NCI-H2081 treated with DMSO at 0.1 percent for 48 hours (cell line): ENCODE measurements at places on chromosomes 6 and 20.
A peak's percentile ranks its signal among the peaks of the same experiment; 100 is the strongest.

DNA sequence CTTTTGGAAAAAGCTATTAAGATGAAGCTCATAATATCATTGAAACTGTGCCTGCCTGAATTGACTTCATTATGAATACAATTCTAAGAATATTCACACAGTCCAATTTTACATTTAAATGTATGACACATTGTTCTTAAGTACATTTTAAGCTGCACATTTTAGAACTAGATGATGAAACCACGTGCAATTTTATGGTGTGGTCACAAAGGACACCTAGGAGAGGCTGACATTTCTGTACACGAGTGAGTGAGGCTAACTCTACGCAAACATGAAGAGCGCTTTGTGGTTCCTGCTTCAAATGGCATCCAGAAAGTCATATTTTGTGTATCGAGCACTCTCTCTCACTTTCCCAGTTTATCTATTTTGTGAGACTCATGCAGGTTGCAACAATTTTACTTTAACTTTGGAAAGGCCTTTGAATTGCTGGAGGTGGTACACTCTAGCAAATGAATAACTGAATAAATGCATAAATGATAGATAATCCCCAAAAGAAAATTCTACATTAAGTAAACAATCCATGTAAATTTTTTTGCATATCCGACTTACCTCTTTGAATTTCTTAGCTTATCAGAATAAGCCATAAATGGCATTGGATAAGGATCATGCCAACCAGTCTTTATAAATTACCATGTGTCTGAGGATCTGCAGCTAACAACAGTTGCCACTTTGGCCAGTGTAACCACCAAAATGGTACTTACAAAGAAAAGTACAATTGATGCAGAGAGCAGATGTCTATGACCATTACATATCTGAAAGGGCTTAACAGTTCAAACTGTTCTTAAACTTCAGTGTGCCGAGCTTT, 97.3 kb downstream of the NRSN1 start:
- DNase-seq: no peak

DNA sequence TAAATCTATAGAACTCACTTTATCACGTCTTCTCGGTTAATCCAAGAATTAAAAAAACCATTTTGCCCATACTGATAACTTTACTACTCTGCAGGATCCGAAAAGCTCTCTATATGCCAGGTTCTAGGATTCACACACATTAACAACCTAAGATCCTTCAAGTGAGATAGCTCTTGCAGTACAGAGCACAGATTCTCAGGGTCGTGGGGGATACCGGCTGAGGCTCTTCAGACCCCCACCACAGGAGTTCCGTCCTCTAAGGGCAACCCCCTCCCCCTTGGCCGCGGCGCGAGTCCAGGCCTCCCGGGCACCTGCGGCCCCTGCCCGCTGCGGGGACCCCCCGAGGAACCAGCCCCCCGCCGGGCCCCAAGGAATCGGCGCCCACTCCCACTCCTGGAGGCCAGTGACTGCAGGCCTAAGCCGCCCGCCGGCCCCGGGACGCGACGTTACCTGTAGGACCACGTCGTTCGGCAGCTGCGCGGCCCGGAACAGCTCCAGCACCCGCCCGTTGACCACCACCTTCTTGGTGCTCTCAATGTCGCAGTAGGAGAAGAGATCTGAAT, 892 bp downstream of the REPS1 start:
- DNase-seq: no peak

GRCh38 chr20:35726842-35727711, 15.0 kb downstream of the RBM39 start:
- DNase-seq: no peak

DNA sequence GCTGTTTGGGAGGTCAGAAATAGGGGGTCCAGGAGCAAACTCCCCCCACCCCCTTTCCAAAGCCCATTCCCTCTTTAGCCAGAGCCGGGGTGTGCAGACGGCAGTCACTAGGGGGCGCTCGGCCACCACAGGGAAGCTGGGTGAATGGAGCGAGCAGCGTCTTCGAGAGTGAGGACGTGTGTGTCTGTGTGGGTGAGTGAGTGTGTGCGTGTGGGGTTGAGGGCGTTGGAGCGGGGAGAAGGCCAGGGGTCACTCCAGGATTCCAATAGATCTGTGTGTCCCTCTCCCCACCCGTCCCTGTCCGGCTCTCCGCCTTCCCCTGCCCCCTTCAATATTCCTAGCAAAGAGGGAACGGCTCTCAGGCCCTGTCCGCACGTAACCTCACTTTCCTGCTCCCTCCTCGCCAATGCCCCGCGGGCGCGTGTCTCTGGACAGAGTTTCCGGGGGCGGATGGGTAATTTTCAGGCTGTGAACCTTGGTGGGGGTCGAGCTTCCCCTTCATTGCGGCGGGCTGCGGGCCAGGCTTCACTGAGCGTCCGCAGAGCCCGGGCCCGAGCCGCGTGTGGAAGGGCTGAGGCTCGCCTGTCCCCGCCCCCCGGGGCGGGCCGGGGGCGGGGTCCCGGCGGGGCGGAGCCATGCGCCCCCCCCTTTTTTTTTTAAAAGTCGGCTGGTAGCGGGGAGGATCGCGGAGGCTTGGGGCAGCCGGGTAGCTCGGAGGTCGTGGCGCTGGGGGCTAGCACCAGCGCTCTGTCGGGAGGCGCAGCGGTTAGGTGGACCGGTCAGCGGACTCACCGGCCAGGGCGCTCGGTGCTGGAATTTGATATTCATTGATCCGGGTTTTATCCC, at the start of gene VEGFA:
Gene VEGFA, plus strand, starts transcription at position 686 of the 846 bp plus-strand sequence.
- no peak for DNase-seq

DNA sequence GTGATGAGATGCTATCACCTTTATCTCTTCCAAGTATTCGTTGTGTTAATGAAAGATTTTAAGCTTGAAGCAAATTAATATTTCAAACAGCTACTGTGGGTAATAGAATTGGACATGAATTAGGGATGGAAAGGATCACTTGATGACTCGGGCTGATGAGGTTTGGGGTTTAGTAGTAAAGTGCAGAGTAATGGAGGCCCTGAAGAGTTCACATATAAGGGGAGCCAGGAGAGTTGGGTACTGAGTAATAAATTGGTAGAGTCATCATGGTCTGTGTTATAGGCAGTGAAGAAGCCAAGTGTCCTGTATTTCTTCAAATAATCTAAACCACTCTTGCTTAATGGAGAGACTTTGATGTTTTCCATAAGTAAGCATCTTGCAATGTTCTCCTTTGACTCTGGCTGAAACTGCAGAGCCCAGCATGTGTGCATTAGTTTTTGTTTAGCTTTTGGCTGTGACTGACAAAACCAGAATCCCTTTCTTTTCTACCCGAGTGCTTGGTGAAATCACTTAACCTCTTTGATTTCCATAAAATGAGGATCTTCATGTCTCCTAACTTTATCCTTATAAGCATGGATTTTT, 57.6 kb downstream of the L3MBTL3 start:
- DNase-seq: no peak

- no peak for DNase-seq
Observed at GRCh38 chr6:122472022-122472340, 374 bp upstream of the SERINC1 start.

- DNase-seq: no peak
Observed at GRCh38 chr6:132458887-132459604, 53.9 kb downstream of the STX7 start.

GRCh38 chr6:9515633-9516606, 899.0 kb downstream of the TFAP2A start:
- DNase-seq: no peak

GRCh38 chr6:101011186-101011585, 130.1 kb upstream of the ASCC3 start:
- no peak for DNase-seq

GRCh38 chr20:7155282-7155681, 387.8 kb downstream of the BMP2 start:
- DNase-seq: peak; percentile 34

GRCh38 chr20:41738604-41739206, 120.5 kb upstream of the CHD6 start:
- no peak for DNase-seq

GRCh38 chr6:94323853-94324252, 904.5 kb upstream of the EPHA7 start:
- DNase-seq: no peak

- DNase-seq: peak; percentile 20
Observed at GRCh38 chr6:44127186-44128019, at the start of the genes MRPL14 and TMEM63B. Gene MRPL14, minus strand, starts transcription at chr6:44127452. Its CDS starts 10,841 bp downstream, at chr6:44116611. Gene TMEM63B, plus strand, starts transcription at chr6:44127554. Its CDS starts 7,031 bp downstream, at chr6:44134585.

- DNase-seq: no peak
Observed at GRCh38 chr6:157030755-157031154, 253.6 kb downstream of the ARID1B start.

DNA sequence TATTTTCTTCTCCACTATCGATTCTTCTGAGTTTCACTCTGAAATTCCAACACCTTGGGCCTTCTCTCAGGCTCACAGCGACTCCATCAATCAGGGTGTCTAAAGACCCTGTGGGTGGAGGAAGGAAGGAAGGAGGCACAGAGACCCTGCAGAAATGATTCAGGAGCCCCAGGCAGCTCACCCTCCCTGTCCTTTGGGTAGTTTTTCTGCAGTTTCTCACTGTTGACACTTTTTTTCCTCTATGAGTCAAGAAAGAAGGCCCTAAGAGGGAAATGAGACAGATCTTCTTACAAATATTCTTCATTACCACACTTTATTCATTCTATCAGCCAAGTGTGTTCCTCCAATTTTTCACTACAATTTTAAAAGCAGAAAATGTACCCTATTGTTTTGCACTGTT, 34.2 kb upstream of the TBXT start:
- DNase-seq: no peak

DNA sequence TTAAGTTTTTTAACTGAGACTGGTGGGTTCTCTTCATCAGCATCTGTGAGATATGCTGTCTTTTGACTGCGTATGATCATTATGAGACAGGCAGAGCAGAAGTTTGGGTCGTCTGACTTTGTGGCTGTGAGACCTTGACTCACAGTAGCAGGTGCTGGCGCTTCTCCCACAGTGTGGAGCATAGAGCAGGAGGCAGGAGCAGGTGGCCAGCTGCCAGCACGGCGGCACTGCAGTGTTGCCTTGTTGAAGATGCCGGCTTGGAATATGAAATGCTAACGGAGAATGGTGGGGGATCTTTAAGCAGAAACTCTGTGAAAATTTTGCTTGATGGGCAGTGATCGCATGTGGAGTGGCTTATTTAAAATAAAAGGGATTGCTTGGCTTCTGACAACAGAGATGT, 105.0 kb downstream of the TIAM2 start:
- no peak for DNase-seq

DNA sequence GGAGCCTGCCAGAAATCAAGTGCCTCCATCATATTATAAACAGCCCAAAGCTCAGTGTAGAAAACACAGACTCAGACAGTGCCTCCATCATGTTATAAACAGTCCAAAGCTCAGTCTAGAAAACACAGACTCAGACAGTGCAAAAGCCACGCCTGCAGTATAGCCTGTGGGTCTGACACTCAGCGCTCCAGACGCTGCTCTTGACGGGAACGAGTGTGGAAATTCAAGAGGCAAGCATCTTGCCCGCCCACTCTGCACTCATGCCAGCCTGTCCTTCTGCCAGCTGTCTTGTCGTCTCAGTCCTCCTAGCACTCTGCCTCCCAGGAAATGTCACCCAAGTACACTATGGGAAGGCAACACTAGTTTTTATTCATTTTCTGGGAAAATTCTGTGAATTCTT, 274.2 kb upstream of the CDH4 start:
- no peak for DNase-seq
